CD4-positive, alpha-beta T cell treated with Interleukin-10 for 1 hour (primary cell): ENCODE measurements at places on chromosomes 4 and X.

- DNase-seq, result no peak
These were observed 171.8 kb upstream of the CLNK start for GRCh38 chr4:10856271-10856782.

DNA sequence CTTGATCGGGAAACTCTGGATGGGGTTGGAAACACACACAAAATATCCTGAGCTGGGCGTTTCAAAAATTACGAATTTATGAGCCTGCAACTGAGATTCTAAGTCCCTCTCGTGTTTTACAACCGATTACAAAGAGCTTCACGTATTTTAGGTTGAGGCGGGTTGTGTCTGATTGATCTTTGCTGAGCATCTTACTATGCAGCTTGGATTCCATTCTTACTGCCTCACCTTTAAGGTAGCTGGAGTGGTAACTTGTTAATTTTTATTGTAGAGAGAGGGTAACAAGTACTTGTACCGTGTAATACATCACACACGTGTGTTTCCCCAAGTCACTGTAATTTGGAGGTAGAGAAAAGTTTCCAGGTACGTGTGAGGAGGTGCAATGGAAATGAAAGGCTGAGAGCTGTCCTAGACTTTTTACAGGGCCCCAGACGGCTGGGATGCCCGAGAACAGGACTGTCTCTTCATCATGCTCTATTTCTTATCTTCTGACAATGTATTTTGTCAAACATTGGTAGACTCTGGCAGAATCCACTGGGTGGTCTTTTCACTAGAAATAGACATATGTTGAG lies 97.8 kb upstream of the TENM3 start:
- no peak for DNase-seq

DNA sequence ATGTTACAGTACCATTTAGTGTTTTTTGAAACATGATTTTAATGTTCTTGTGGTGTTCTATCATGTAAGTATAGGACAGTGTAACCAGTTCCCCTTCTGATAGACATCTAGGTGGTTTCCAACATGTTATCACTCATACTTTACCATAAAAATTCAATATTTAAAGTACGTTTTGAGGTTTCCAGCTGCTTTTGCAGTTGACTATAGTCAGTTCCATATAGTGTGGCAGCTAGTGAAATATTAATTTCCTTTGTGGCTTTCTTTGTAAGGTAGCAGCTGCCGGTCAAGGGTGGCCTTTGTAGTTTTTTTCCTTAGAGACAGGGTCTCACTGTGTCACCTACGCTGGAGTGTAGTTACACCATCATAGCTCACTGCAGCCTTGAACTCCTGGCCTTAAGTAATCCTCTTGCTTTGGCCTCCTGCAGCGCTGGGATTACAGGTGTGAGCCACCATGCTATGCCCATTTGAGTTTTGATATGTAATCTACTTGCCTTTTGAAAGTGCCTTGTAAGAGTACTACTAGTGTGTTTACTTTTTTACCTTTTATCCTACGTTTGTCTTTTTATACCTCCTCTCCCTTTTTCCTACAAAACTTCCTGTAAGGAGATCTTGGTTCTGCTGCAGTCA lies 63.0 kb downstream of the ARHGAP10 start:
- DNase-seq, result no peak

GRCh38 chr4:176762661-176763308 lies 29.9 kb downstream of the VEGFC start:
- DNase-seq, result no peak

- no peak for DNase-seq
These were observed 69.4 kb downstream of the ARX start for GRCh38 chrX:24946369-24946768.

GRCh38 chr4:22869235-22869634 lies 176.5 kb downstream of the GBA3 start:
- no peak for DNase-seq

GRCh38 chr4:43556262-43556661 lies 663.7 kb downstream of the GRXCR1 start:
- no peak for DNase-seq

- DNase-seq, result no peak
These were observed 152.6 kb downstream of the GRIA3 start for GRCh38 chrX:123336666-123337065.

GRCh38 chrX:131728295-131729145 lies 184.6 kb downstream of the OR13H1 start:
- DNase-seq, result no peak

DNA sequence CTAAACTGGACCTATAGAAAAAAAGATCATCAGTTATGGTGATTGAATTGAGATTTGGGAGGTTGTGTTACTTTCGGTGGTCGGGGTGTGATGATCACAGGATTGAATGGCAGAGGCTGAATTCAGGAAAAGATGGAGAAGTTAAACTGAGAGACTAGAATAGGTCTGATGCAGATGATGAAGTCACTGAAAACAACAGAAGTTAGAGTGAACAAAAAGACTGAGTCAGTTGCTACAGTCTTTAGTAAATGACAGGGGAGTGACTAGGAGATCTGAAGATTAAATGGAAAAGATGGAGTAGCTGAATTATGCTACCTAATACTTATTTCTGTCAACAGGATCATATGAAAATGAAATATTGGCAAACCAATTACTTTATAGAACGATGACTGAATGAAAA lies 163.2 kb downstream of the RPA4 start:
- DNase-seq, result no peak

- DNase-seq, result no peak
These were observed 920.4 kb upstream of the EPHA5 start for GRCh38 chr4:66590488-66591215.

DNA sequence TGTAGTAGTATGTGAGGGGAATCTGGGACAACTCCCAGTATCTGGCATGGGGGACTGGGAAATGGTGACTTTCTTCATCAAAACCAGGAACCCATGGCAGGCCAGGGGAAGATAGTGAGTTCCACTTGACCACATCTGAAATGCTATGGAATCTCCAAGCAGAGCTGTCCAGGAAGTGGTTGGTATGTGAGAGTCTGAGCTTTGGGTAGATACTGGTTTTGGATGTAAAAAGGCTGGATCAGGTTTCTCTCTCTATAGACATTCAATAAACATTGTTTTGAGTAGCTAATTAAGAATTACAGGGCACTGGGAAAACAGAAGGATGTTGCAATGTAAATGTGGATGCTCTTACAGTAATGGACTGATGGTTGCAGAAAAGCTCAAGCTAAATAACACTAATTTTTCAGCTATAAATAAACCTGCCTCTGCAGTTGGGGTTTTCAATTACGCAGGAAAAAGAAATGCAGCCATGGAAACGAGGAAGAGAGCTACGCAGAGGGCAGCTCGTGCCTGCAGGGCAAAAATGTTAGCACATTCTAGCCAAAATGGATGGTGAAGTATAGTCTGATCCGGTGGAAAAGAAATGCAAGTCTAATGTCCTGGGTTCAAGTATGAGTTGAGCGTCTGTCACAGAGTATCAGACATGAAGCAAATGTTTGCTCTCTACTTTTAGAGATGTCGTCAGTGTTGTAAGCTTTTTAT lies 13.4 kb upstream of the CHRNA9 start:
- DNase-seq, result no peak

- no peak for DNase-seq
These were observed 169.1 kb downstream of the ARHGAP24 start for GRCh38 chr4:85644061-85644460.

GRCh38 chr4:161132715-161133425 lies 1030.9 kb downstream of the FSTL5 start:
- DNase-seq, result no peak

- no peak for DNase-seq
These were observed 106.8 kb upstream of the RAI2 start for GRCh38 chrX:17967888-17968287.

GRCh38 chr4:1222036-1222789 lies 26.7 kb downstream of the CTBP1 start:
- no peak for DNase-seq
